ENCODE measurements at places on chromosomes 11 and 22. TPM values are rescaled to one million over a fixed set of nuclear protein-coding genes. Genes with fewer than 3 reads are reported as not detected.

- peak; percentile 87 for DNase-seq
Observed at GRCh38 chr22:37633625-37634416, 5.6 kb upstream of the SH3BP1 start.

DNA sequence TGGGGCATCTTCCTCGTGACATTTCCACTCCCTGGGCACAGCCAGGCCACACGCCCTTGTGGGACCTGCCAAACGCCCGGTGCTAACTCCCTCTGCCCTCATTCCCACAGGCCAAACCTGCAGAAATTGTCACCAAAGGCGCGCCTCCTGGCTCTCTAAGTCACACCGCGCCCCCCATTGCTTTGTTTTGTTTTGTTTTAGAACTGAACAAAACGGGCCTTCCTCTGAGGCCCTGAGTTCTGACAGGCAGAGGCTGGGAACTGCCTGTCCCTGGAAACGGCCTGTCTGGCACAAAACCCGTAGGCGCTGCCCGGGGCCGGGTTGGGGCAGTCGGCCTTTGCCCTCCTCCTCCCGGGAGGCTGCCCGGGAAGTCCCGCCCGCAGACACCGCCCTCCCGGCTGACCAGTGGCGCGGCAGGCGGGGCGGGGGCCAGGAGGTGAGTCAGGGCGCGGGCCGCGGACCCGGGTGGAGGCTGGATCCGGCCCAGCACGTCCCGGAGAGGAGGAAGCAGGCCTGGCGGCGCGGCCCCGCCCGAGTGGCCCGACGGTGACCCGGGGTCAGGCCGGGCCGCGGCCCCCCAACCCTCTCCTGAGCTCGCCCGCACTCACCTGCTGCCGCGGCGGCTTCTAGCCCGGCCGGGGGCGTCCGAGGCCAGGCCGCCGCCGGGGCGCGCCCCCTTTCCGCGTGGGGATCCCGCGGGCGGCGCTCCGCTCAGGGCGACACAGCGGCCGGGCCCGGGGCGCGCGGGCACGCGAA is 465 bp downstream of the SUN2 start:
- peak; percentile 95 for DNase-seq

The OR9Q1 gene
- total RNA-seq, result not detected

GRCh38 chr11:1307998-1308742 is 1.3 kb downstream of the TOLLIP start:
- no peak for DNase-seq

DNA sequence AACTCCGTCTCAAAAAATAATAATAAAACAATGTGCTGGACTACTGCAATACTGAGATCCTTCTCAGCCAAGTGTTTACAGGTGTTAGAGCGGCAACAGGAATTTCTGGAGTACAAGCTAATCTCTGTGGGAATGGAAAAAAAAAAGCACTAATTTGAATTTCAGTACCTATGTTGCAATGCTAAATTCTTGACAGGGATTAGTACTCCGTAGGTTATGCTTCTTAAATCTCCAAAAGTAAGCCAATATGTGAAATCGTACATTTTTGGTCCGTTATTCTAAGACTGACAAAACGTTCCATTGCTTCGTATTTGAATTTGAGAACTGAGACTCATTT is 1.1 kb downstream of the ATL3 start:
- DNase-seq, result no peak

- no peak for DNase-seq
Observed at GRCh38 chr11:81286959-81287358, 1446.7 kb downstream of the FAM181B start.

DNA sequence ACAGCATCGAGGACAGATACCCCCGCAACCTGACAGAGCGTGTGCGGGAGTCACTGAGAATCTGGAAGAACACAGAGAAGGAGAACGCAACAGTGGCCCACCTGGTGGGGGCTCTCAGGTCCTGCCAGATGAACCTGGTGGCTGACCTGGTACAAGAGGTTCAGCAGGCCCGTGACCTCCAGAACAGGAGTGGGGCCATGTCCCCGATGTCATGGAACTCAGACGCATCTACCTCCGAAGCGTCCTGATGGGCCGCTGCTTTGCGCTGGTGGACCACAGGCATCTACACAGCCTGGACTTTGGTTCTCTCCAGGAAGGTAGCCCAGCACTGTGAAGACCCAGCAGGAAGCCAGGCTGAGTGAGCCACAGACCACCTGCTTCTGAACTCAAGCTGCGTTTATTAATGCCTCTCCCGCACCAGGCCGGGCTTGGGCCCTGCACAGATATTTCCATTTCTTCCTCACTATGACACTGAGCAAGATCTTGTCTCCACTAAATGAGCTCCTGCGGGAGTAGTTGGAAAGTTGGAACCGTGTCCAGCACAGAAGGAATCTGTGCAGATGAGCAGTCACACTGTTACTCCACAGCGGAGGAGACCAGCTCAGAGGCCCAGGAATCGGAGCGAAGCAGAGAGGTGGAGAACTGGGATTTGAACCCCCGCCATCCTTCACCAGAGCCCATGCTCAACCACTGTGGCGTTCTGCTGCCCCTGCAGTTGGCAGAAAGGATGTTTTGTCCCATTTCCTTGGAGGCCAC is 3.3 kb downstream of the FADD start:
- DNase-seq, result no peak

The SMC1B gene
- not detected for total RNA-seq

GRCh38 chr22:48658246-48658645 is 1169.4 kb downstream of the BRD1 start:
- DNase-seq, result no peak

The KRTAP5-2 gene
- not detected for total RNA-seq

DNA sequence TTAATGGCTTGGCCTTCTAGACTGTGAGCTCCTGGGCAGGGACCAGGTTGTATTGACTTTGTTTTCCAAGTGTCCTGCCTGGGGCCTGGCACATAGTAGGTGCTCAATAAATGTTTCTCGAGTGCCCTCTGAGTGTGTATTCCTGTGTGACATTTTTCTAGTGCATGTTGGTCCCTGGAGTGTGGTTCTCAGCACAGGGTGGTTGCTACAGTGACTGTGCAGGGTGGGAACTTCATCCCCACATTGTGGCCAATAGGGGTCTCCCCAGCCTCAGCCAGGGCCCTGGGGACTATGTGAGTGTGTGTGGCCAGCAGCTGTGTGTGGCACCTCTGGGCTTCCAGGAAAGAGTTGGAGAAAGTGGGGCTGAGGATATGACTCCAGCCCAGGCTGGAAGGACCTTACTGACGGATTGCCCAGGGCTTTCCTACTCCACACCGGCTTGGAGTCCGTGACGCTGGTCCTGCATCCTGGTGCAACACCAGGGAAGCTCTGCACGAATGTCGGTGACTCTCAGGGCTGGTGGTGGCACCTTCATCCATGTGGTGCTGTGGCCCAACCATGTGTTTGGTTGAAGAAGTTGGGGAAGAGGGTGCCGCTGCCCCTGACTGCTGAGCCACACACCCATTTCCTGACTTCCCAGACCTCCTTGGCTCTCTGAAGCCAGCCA is 9.0 kb upstream of the MARK2 start:
- DNase-seq, result no peak

DNA sequence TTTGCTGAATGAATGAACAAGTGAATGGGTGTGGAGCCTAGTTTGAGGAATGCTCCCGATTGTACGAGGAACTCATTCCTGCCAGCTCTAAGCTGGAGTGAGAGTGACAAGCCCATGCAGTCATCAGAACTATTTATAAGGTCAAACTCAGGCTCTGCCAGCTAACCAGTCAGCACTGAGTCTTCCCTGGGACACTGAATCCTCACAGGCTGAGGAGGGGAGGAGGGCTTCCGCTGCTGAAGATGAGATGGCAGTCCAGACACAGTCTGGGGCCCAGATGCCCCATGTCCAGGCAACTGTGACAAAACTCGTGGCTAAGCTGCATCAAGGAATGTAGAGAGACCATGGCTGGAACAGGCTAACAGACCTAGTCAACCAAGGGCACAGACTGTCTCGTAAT is 4.0 kb downstream of the LRP4 start:
- DNase-seq, result peak; percentile 46

- DNase-seq, result no peak
Observed at GRCh38 chr11:97962758-97963157, 1058.0 kb upstream of the CNTN5 start.

The PLAAT4 gene
- 11.3 TPM for total RNA-seq

DNA sequence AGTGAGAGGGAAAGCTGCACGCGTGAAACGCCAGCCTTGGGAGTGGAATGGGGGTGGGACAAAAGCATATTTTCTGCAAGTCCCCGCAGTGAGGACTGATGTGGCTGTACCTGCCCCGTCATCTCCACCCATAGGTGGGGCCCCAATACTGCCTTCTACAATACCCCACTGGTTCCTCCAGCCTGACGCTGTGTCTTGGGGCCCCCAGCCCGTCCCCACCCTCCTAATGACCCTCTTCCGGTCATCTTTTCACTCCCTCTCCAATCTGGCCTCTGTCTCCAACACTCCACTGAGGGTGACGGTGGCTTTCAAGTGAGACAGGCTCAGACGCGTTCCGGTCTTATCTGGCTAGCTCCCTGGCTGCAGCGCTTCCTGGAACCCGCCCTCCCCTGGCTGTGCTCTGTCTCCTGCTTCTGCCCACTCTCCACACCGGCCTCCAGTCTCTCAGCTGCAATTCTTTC is 104.2 kb downstream of the MICAL3 start:
- DNase-seq, result peak; percentile 85

DNA sequence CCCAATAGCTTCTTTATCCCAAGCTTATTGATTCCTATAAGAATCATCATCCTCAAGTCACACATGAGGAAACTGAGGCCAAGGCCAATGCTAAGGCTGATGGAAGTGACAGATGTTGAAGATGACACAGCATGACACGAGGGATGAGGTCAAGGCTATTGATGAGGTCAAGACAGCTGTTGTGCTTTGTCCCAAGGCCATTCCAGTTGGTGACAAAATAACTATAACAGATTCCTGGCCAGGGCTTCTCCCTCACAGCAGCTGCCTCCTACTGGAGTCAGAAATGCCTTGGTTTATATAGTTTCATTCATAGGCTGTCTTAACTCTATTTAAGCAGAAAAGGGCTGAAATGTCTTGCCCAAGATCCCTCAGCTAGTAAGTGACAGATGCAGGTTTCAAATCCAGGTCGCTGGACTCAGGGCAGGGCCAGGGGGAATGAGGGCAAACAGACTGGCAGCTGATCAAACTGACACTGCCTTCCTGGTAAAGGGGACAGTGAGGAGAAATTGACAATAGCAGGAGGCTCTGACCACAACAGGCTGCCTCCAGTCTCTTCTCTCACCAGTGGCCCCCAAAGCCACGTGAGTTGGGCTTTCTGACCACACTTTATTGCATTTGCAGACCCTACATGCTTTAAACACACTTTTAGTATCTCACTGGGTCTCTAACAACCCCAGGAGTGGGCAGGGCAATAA is 16.5 kb downstream of the MIF start:
- DNase-seq, result no peak

- no peak for DNase-seq
Observed at GRCh38 chr22:25987948-25988347, 181.3 kb upstream of the SEZ6L start.

DNA sequence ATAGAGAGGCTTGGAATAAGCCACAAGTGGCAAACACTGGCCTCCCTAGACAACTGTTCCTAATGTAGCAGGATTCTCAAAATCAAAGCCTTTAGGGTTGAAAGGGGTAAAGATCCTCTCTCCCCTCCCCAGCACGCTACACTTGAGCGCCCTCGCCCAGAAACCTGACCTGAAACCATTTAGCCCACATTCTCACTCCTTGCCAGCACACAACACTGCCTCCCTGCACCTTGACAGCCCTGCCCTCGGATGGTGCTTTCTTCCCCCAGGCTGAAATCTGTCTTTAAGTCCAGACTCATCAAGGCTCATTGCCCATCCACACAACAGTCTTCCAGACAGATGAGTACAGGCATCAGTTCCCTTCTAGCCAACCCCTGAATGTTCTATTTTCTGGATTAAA is 26.5 kb downstream of the CWC15 start:
- no peak for DNase-seq

GRCh38 chr11:83070044-83070701 is 1.5 kb downstream of the RAB30 start:
- DNase-seq, result peak; percentile 39

- DNase-seq, result no peak
Observed at GRCh38 chr11:100832829-100833228, 145.7 kb downstream of the ARHGAP42 start.

The MPZL3 gene
- 1.1 TPM for total RNA-seq

The CCDC90B gene
- 30.4 TPM for total RNA-seq

- DNase-seq, result no peak
Observed at GRCh38 chr22:28900379-28900925, 17.1 kb downstream of the ZNRF3 start.

DNA sequence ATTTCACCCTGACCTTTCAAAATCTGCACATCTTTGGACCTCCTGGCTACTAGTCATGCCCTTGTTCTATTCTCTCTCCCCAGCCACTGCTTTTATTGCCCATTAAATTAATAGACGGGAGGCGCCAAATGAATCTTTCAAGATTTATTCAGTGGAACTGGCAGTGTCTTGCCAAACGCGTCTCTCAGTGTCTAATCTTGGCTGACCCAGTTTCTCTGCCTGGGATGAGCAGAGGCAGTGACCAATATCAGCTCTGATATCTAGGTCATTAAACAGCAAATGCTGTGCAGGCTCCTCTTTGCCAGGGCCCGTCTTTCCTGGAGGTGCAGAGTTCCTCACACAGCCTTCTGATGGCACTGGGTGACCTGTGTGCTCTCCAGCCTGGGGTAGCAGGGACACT is 74.0 kb downstream of the TRAF6 start:
- DNase-seq, result no peak

DNA sequence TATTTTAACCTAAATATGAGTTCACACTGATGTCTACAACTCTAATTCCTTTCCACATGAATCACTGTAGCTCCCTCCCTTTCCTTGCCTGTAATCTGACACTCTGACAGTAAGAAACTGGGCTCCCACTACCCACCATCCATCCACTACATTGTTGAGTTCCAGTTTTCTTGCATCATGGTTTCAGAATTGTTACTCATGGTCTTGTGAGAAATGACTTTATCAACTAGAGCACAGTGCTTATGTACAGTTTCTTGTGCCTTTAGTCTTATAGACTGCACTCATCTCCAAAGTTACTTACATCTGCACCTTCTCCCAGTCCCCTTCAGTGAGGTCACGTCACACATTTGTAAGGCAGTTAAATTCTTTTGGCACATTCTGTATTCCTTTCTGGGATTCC is 78.6 kb downstream of the RTL6 start:
- DNase-seq, result no peak

GRCh38 chr11:117239295-117239694 is 6.8 kb downstream of the RNF214 start:
- no peak for DNase-seq

- DNase-seq, result no peak
Observed at GRCh38 chr11:126366064-126366822, 10.8 kb downstream of the ST3GAL4 start.

- DNase-seq, result no peak
Observed at GRCh38 chr11:129779342-129779741, 36.3 kb upstream of the TMEM45B start.

DNA sequence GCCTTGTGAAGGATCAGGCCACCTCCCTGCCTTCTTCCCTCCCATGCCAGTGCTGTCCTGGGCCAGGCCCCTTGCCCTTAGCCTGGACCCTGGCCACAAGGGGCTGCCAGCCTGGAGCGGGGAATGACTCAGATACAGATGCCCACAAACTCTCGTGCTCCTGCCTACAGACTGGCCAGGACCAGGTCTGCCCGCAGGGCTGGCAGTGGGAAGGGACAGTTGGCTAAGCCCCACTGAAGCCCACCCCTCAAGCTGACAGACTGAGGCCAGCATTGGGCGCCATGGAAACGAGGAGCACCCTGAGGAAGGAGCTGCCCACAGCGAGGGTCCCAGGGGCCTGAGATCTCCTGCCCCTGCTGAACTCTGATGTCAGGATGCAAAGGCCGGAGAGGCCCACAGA is 14.1 kb downstream of the SCUBE1 start:
- no peak for DNase-seq

GRCh38 chr11:4808476-4808875 is 4.3 kb upstream of the OR52R1 start:
- no peak for DNase-seq

Data from left cardiac atrium (tissue), 4 donors.